ENCODE measurements at places on chromosomes 1 and 21. TPM values are rescaled to one million over a fixed set of nuclear protein-coding genes. Genes with fewer than 3 reads are reported as not detected.

GBP2 gene
- total RNA-seq: not detected

ATP1A2 gene
- total RNA-seq: 34.8 TPM

MUTYH gene
- 51.9 TPM for total RNA-seq

FMO1 gene
- total RNA-seq: not detected

HRNR gene
- total RNA-seq: not detected

RNU1-3 gene
- total RNA-seq: 1,303 TPM

HTR1D gene
- 11.5 TPM for total RNA-seq

EPS15 gene
- total RNA-seq: 51.2 TPM

CTH gene
- 34.5 TPM for total RNA-seq

TEDDM1 gene
- not detected for total RNA-seq

S100A16 gene
- 14.9 TPM for total RNA-seq

SLC44A5 gene
- total RNA-seq: 2.7 TPM

HUNK gene
- 16.7 TPM for total RNA-seq

CALML6 gene
- total RNA-seq: 1.3 TPM
